ENCODE measurements at places on chromosomes 6 and 20. TPM values are rescaled to one million over a fixed set of nuclear protein-coding genes. Genes with fewer than 3 reads are reported as not detected.
A peak's percentile ranks its signal among the peaks of the same experiment; 100 is the strongest.

TUBB2B gene
- 12.0 TPM for total RNA-seq

CTNNBL1 gene
- 43.8 TPM for total RNA-seq

CALHM6 gene
- total RNA-seq, result 0.50 TPM

STK38 gene
- 48.5 TPM for total RNA-seq

DNA sequence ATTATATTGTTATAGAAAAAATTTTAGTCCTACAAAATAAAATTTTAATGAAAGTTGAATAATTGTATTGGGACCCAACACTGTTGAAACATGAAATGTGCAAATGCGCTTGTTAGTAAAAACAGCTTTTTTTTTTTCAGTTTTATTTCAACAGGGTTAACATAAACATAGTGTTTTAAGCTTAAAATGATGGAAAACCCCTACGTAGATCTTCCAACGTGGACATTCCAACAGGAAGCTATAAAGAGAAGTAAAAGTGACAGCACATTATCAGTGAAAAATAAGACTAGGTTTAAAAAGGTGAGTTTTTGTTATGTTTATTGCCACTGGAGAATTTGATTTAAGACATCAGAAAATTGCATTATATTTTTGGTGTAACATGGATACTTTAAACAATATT lies 6.5 kb upstream of the GPR31 start:
- ATAC-seq, result no peak

DNA sequence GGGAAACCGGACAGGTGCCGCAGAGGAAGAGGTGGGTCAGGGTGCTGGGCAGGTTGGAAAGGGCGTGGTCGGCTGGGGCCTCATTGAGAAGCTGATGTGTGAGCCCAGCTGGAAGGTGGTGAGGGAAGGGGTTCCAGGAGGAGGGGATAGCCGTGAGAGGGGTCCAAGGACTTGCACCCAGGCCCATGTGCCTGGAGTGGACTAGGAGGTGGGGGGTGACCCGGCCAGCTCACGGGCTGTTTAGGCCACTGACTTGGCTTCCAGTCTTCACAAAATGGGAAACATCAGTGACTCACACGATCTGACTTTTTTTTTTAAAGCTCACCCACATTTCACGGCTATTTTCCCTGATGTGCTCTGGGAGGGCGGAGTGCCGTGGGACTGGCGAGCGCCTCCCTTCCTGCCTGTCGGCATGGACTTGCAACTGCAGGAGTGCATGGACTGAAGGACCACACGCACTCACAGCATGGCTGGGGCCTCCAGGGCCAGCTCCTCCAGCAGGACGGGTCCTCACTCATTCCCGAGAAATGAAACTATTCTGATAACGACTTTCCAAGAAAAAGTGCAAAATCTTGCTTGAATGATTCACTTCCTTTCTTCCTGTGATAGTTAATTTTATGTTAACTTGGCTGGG lies 13.5 kb upstream of the PDE10A start:
- no peak for ATAC-seq

GRCh38 chr6:139778688-139779087 lies 404.2 kb upstream of the CITED2 start:
- ATAC-seq, result peak; percentile 34

GRCh38 chr20:25378884-25379733 lies 11.5 kb downstream of the ABHD12 start:
- no peak for ATAC-seq

GRCh38 chr20:35116258-35116657 lies 23.7 kb upstream of the TRPC4AP start:
- ATAC-seq, result no peak

DNA sequence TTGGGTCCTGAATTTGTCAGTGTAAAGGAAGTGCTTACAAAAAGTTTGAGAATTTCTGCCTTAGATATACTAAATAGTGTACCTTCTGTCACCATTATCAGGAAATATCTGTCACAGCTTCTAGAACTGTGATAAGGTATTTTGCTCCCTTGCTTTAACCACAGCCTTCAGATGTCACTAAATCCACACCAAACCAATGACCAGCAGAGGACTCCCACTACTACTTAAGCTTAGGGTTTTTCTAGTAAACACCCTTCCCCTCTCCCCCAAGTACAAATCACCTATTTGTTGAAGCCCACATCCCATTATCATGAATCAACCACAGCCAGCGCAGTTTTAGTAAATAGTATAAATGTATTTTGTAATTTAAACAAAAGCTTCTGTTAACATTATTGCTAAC lies 8.6 kb upstream of the JPH2 start:
- ATAC-seq, result no peak

DNA sequence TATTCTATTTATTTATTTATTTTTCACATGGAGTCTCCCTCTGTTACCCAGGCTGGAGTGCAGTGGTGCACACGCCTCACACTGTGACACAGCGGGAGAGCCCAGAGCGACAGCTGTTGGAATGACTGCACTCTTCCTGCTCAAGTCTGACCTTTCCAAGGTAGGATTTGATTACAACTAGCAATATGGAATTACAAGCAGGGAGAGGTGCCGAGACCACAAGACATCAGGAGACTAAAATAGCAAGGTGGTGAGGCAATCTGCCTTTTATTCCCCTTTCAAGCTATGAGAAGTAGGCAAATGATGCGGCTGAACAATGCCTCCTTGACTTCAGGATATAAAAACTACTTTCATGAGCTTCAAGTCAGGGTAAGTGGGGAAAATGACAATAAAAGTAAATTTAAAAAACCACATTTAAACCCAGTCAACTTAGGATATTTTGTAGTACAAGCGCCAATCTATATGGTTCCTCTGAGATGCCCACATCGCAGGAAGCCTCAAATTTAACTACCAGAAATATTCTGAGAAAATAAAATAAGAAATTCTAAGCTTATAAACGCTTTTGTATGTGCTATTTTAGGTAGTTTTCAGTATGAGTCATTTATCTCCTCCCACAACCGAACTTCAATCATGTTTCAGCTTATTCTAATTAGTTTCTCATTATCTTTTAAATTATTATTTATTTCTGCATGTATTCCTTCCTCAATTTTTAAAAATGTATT lies 146.9 kb upstream of the SGK1 start:
- no peak for ATAC-seq

DNA sequence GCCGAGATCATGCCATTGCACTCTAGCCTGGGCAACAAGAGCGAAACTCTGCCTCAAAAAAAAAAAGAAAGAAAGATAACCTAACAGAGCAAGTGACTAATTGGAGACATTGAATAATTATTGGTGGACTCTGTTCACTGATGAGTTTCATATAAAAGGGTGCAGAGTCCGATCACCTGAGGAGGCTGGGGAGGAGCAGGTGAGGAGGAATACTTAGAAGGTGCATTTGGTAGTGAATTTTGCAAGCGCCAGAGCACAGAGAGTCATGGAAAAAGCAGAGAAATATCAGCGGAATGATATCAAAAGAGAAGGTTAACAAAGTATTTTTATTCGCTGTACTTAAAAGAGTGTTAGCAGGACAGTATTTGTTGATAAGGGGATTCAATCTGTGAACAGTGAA lies 44.4 kb downstream of the CD2AP start:
- no peak for ATAC-seq

GRCh38 chr20:1299522-1299921 lies 29.4 kb downstream of the SDCBP2 start:
- peak; percentile 7 for ATAC-seq

DNA sequence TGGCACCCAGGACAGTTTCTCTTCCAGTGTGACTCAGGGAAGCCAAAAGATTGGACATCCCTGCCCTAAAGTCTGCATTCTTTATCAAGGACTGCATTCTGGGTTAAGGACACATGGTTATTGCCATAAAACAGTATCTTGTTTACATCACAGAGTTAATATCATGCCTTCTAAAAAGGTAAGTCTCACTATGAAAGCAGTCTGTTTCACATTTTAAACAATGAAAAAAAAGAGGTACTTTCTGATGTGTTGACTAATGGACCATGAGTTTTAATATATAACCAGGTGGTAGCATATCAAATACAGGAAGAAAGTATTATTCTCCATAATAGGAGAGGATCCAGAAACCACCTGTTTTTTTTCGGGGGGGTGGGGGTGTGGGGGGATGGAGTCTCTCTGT lies 93.7 kb downstream of the TIAM2 start:
- ATAC-seq, result no peak

DNA sequence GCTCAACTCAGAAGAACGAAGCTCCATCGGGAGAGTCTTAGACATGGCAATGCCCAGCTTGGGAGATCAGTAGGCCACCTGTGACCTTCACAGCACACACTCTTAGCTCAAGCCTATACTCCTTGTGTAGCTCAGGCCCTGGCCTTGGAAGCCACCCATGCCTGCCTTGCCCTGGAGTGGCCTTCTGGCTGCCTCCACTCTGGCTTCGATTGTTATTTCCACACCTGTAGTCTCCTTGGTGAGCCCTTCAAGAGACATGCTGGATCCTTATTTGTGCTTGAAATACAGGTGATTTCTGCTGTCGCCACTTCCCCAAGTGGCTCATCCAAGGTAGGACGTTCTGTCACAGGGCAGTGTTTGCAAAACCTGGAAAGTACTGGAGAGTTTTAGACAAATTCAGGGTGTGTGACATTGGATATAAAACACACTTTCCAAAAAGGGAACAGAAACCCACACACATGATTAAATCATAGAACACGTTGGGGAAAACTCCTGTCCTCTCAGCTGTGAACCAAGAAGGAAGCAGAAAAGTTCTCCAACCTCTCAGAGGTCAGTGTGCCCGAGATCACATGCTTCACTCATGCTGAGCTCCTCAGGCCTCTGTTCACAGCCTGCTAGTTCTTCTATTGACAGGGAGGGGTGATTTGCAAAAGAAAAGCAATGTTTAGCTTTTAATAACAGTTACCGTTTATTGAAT lies 391.8 kb downstream of the CDC5L start:
- no peak for ATAC-seq

Data from gastroesophageal sphincter (tissue), 4 donors.